Activated naive CD4-positive, alpha-beta T cell treated with anti-CD3 and anti-CD28 coated beads for 36 hours (primary cell): ENCODE measurements at places on chromosomes 7 and 10. TPM values are rescaled to one million over a fixed set of nuclear protein-coding genes. Genes with fewer than 3 reads are reported as not detected.

Gene TMEM213
- not detected for total RNA-seq

- no peaks in the 10 kb centered on the region for H3K27me3 ChIP-seq
- no peaks in the 10 kb centered on the region for H3K36me3 ChIP-seq
- DNase-seq = no peak
- no peak overlapping the region for H3K27ac ChIP-seq
- peaks cover 20% of the 10 kb centered on the region for H3K4me1 ChIP-seq
Measured at GRCh38 chr7:2399848-2400587, 3.4 kb upstream of the CHST12 start.

- peaks cover 4% of the 10 kb centered on the region for H3K4me1 ChIP-seq
- DNase-seq = no peak
- no peak overlapping the region for H3K27ac ChIP-seq
- H3K4me3 ChIP-seq = no peak overlapping the region
- H3K27me3 ChIP-seq = peaks cover 7% of the 10 kb centered on the region
- peaks cover 4% of the 10 kb centered on the region for H3K36me3 ChIP-seq
Measured at GRCh38 chr10:1149793-1150637, 93.8 kb downstream of the WDR37 start.

GRCh38 chr7:104772405-104773345 lies 241.3 kb upstream of the KMT2E start:
- DNase-seq = no peak
- no peak overlapping the region for H3K27ac ChIP-seq
- peaks cover 8% of the 10 kb centered on the region for H3K27me3 ChIP-seq
- H3K36me3 ChIP-seq = no peaks in the 10 kb centered on the region
- H3K4me3 ChIP-seq = no peak overlapping the region

GRCh38 chr10:117167789-117168674 lies 29.3 kb upstream of the KCNK18 start:
- H3K36me3 ChIP-seq = no peaks in the 10 kb centered on the region
- H3K27ac ChIP-seq = no peak overlapping the region
- peak; percentile 65 for DNase-seq
- peaks cover 44% of the 10 kb centered on the region for H3K4me1 ChIP-seq
- H3K4me3 ChIP-seq = no peak overlapping the region
- peaks cover 77% of the 10 kb centered on the region for H3K27me3 ChIP-seq

Gene PSMC2
- total RNA-seq = 120 TPM

- H3K36me3 ChIP-seq = no peaks in the 10 kb centered on the region
- H3K27ac ChIP-seq = no peak overlapping the region
- H3K4me3 ChIP-seq = no peak overlapping the region
- DNase-seq = no peak
- H3K4me1 ChIP-seq = no peaks in the 10 kb centered on the region
Measured at GRCh38 chr7:137579913-137580640, 236.5 kb upstream of the PTN start.

GRCh38 chr7:42285383-42285824 lies 48.4 kb upstream of the GLI3 start:
- no peak overlapping the region for H3K27ac ChIP-seq
- H3K4me1 ChIP-seq = no peaks in the 10 kb centered on the region
- no peaks in the 10 kb centered on the region for H3K36me3 ChIP-seq
- no peak for DNase-seq

Gene PRSS2
- not detected for total RNA-seq

GRCh38 chr7:18390535-18390907 lies 105.0 kb upstream of the HDAC9 start:
- H3K4me3 ChIP-seq = no peak overlapping the region
- no peaks in the 10 kb centered on the region for H3K36me3 ChIP-seq
- H3K27me3 ChIP-seq = peaks cover 3% of the 10 kb centered on the region
- H3K27ac ChIP-seq = no peak overlapping the region
- no peaks in the 10 kb centered on the region for H3K4me1 ChIP-seq
- DNase-seq = no peak

Gene CUEDC2
- total RNA-seq = 64.4 TPM

- no peaks in the 10 kb centered on the region for H3K27me3 ChIP-seq
- no peak for DNase-seq
- H3K4me1 ChIP-seq = peaks cover 96% of the 10 kb centered on the region
- H3K36me3 ChIP-seq = peaks cover 95% of the 10 kb centered on the region
- no peak overlapping the region for H3K4me3 ChIP-seq
Measured at GRCh38 chr10:62058896-62059216, 157.4 kb downstream of the ARID5B start.

DNA sequence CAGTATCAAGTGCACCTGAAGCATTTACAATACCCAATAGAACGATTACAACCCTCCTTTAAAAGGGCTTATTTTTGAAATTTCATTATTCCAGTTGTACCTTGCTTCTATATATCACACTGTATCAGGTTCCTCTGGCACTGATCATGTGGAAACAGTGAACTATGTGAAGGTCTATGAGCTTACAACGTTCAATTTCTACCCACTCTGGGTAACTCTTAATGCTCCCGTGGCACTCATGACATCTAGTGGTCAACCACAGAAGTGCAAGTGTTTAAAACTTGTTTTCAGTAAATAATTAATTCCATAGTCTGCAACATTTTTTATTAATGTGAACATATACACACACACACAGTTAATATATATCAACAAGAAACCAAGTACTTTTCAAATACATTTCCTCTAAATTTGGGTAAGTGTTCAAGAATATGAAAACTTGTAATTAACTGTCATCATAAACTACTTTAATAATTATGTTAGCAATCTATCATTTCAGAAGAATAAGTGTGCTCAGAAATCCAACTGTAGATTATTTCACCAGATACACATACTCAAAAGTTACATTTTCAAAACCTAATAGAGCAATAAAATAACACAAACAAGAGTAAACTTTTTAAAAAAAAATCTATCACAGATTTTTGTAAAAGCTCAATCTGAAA lies 61.0 kb downstream of the MPP7 start:
- H3K36me3 ChIP-seq = no peaks in the 10 kb centered on the region
- H3K4me3 ChIP-seq = no peak overlapping the region
- no peak overlapping the region for H3K27ac ChIP-seq
- DNase-seq = peak; percentile 63
- peaks cover 36% of the 10 kb centered on the region for H3K4me1 ChIP-seq
- H3K27me3 ChIP-seq = no peaks in the 10 kb centered on the region

DNA sequence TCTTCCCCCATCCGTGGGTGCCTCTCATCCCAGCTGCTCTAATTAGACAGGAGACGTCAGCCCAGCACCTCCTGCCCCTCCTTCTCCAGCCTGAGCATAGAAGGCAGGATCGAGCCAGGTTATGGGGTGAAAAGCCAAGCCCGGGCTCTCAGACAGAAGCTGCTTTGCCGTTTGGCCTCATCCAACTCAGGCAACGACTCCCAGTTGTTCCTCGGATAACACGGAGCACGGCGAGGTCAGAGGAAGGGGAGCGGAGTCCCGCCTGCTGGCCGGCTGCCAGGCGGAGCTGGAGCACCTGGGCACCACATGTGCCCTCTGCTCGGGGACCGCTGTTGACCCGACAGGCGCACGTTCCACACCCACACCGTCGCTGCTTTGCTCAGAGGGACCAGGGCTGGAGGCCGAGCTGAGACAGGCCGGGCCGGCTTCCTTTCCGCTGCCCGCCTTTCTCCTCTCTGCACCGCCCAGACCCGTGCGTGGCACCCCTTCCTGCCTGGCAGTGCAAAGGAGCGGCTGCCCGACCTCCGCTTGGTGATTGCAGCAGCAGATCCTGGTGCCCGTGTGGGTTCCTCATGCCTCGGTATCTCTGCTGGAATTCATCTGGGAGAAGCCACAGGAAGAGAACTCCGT lies 21.6 kb upstream of the UNCX start:
- H3K27ac ChIP-seq = no peak overlapping the region
- H3K27me3 ChIP-seq = peaks cover 23% of the 10 kb centered on the region
- H3K36me3 ChIP-seq = no peaks in the 10 kb centered on the region
- no peaks in the 10 kb centered on the region for H3K4me1 ChIP-seq
- DNase-seq = no peak
- H3K4me3 ChIP-seq = no peak overlapping the region

- no peaks in the 10 kb centered on the region for H3K36me3 ChIP-seq
- H3K4me1 ChIP-seq = no peaks in the 10 kb centered on the region
- H3K27me3 ChIP-seq = no peaks in the 10 kb centered on the region
- no peak overlapping the region for H3K4me3 ChIP-seq
- no peak for DNase-seq
Measured at GRCh38 chr10:106911096-106911495, 253.4 kb downstream of the SORCS1 start.

DNA sequence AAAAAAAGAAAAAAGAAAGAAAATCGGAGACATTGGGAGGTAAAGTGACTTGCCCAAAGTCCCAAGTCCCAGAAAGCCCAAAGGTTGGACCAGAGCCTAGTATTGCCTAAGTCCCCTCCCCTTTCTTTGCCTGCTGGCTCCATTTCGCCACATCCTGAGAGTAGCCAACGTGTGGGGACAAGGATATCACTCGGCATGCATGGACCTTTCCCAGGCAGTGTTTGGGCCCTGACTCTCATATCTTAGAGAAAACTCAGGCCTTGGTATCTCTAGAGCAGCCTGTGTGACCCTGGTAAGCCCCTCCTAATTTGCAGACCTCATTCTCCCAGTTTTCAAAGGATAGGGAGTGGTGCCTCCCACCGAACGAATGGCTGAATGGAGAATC lies 294.2 kb upstream of the ZMIZ1 start:
- H3K4me1 ChIP-seq = no peaks in the 10 kb centered on the region
- no peak for DNase-seq
- no peaks in the 10 kb centered on the region for H3K36me3 ChIP-seq
- H3K27me3 ChIP-seq = no peaks in the 10 kb centered on the region
- no peak overlapping the region for H3K4me3 ChIP-seq

DNA sequence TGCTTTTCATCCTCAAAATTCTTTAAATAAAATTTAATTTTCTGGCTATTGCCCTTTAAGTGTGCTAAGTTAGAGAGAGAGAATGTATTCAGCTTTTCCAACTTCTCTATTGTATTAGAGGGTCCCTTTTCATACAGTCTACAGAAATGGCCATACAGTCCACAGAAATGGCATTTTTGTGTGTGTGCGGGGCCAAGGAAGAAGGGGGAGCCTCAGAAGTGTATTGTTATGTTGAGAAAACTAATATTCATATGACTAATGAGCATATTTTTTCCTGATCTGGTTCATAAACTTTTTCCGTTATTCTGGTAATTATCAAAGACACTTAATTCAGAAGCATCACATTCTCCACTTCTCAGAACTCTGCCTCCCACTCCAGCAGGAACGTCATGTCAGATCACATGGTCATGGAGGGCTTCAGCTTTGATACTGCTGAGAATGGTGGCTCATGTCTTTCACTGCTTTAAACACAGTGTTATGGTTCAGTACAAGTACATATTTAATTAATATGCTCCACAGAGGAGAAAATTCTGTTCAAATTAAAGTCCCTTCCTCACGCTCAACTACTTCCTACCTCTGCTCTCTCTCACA lies 37.1 kb downstream of the ELMO1 start:
- H3K4me3 ChIP-seq = peak overlapping the region; percentile 36
- H3K27ac ChIP-seq = peak overlapping the region; percentile 98

DNA sequence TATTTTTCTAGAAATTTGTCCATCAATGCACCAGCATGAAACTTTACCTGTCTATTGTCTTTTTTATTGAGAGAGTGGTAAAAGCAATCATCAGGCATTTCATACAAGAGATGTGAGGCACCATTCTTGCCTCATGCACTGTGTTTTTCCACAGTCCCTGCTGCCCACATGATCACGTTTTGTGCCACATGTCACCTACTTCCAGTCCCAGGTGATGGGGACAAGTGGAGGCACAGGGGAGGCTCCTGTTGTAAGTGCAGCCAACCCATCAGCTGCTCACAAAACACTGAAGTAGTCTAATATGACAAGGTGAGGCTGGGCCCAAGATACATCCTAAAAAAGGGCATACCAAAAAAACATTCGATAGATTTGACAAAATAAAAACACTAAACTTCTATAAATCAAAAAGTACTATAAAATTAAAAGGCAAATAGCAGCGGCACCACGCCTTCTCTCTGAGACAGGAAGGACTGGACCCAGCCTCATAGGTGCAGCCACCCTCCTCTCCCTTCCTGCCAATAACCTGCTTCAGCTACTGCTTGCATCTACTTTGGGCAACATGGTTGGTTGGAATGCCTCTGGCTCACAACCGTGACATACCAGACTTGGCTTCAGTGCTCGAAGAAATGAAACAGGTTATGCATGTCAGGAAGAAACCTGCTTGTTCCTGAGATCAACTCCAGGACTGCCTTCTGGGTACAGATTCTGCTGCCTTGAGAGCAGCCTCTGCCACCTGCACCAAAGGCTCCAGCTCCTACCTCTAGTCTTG lies 2.3 kb downstream of the ZC3HAV1L start:
- DNase-seq = no peak
- peaks cover 18% of the 10 kb centered on the region for H3K36me3 ChIP-seq
- no peaks in the 10 kb centered on the region for H3K27me3 ChIP-seq
- no peak overlapping the region for H3K27ac ChIP-seq

DNA sequence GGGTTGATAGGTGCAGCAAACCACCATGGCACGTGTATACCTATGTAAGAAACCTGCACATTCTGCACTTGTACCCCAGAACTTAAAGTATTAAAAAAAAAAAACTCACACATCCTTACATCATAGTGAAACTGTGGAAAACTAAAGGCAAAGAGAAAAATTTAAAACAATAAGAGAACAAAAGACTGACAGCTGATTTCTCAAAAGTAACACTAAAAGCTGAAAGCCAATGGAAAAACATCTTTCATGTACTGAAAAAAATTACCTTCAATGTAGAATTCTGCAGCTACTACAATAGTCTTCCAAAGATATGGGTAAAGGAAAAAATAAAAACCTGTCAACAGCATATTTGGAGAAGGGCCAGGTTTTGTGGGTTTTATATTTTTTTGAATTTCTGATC lies 729.1 kb upstream of the NRP1 start:
- DNase-seq = no peak
- no peaks in the 10 kb centered on the region for H3K4me1 ChIP-seq
- no peaks in the 10 kb centered on the region for H3K27me3 ChIP-seq
- H3K4me3 ChIP-seq = no peak overlapping the region
- H3K27ac ChIP-seq = no peak overlapping the region

Gene LGI1
- not detected for total RNA-seq

Gene MUC12
- total RNA-seq = not detected

Gene CHST15
- total RNA-seq = 0.50 TPM

- H3K4me1 ChIP-seq = peaks cover 10% of the 10 kb centered on the region
- no peak overlapping the region for H3K27ac ChIP-seq
- H3K4me3 ChIP-seq = no peak overlapping the region
- no peak for DNase-seq
- no peaks in the 10 kb centered on the region for H3K36me3 ChIP-seq
Measured at GRCh38 chr10:23200997-23201652, 9.0 kb downstream of the PTF1A start.

- H3K27ac ChIP-seq = no peak overlapping the region
- H3K36me3 ChIP-seq = no peaks in the 10 kb centered on the region
- DNase-seq = no peak
Measured at GRCh38 chr10:110840225-110840922, 31.4 kb upstream of the PDCD4 start.

Gene SCD
- 161 TPM for total RNA-seq

- DNase-seq = no peak
- H3K27ac ChIP-seq = no peak overlapping the region
- H3K4me1 ChIP-seq = peaks cover 29% of the 10 kb centered on the region
- no peak overlapping the region for H3K4me3 ChIP-seq
- no peaks in the 10 kb centered on the region for H3K36me3 ChIP-seq
Measured at GRCh38 chr10:24207341-24207740, 1.6 kb upstream of the KIAA1217 start.

- H3K27ac ChIP-seq = no peak overlapping the region
- no peak overlapping the region for H3K4me3 ChIP-seq
- peaks cover 4% of the 10 kb centered on the region for H3K27me3 ChIP-seq
- DNase-seq = no peak
- H3K4me1 ChIP-seq = no peaks in the 10 kb centered on the region
Measured at GRCh38 chr10:86225103-86225782, 141.4 kb downstream of the GRID1 start.

Gene TRPV5
- total RNA-seq = not detected

Gene OGDHL
- total RNA-seq = 0.37 TPM

GRCh38 chr10:83881661-83882060 lies 257.6 kb upstream of the GHITM start:
- H3K27ac ChIP-seq = no peak overlapping the region
- DNase-seq = no peak
- H3K27me3 ChIP-seq = no peaks in the 10 kb centered on the region
- no peak overlapping the region for H3K4me3 ChIP-seq
- H3K36me3 ChIP-seq = no peaks in the 10 kb centered on the region
